MM.1S (cell line): ENCODE measurements at places on chromosomes 5 and 9.

GRCh38 chr9:106228861-106229260, 534.5 kb downstream of the TMEM38B start:
- DNase-seq, result no peak

GRCh38 chr9:109193974-109194556, 27.0 kb upstream of the FRRS1L start:
- no peak for DNase-seq

- no peak for DNase-seq
Measured at GRCh38 chr9:27043176-27043575, 37.7 kb upstream of the LRRC19 start.

- DNase-seq, result no peak
Measured at GRCh38 chr5:96852759-96853158, 23.5 kb upstream of the ERAP2 start.

GRCh38 chr5:149682532-149683075, 47.5 kb upstream of the PPARGC1B start:
- no peak for DNase-seq

- DNase-seq, result no peak
Measured at GRCh38 chr9:133513214-133514100, 11.3 kb downstream of the MYMK start.

DNA sequence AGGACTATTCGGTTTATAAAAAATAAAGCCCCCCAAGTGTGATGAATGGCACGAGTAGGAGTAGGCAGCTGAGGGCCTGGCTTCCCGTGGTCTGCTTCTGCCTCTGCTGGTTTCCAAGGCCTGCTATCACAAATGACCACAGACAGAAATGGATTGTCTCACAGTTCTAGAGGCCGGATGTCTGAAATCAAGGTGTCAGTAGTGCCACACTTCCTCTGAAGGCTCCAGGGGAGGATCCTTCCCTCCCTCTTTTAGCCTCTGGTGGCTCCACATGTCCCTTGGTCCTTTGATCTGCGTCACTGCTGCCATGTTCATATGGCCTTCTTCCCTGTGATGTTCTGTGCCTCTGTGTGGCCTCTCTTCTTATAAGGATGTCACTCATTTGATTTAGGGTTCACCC, 15.1 kb downstream of the PRKACG start:
- no peak for DNase-seq
